ENCODE measurements at places on chromosomes 11 and 22. TPM values are rescaled to one million over a fixed set of nuclear protein-coding genes. Genes with fewer than 3 reads are reported as not detected.
A peak's percentile ranks its signal among the peaks of the same experiment; 100 is the strongest.

DNA sequence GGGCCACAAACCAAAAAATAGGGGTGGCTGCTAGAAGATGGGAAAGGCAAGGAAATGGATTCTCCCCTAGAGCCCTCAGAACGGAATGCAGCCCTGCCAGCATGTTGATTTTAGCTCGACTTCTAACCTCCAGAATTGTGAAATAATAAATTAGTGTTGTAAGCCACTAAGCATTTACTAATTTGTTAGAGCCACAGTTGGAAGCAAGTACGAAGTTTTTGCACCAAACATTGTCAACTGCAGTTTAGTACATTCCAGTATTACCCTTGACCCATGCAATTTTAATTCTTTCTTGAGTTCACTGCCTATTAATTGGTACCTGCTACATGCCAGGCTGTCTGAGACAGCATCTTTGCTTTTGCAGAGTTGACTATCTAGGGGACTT lies 32.2 kb downstream of the PARVA start:
- H3K4me3 ChIP-seq, result no peak overlapping the region
- H3K4me1 ChIP-seq, result no peaks in the 10 kb centered on the region
- no peak overlapping the region for H3K27ac ChIP-seq
- no peaks in the 10 kb centered on the region for H3K36me3 ChIP-seq
- DNase-seq, result no peak

DNA sequence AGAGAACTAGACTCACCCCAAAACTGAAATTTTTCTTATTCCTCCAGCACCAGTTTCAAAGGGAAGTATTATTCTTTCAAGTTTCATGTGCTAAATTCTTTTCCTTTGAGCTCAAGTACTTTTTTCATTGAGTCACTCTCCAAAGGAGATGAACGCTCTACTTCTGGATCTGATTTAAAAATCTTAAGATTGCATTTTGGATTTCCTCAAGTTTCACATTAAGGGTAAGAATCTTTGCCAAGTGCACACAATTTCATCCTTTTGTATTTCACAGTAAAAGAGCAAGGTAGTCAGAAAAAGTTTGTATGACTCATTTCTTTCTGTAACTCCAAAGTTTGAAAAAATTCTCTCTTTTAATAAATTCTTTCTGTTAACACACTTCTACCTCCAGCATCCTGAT lies 435.5 kb downstream of the RAB38 start:
- DNase-seq, result no peak
- no peaks in the 10 kb centered on the region for H3K27me3 ChIP-seq
- no peaks in the 10 kb centered on the region for H3K36me3 ChIP-seq
- no peak overlapping the region for H3K4me3 ChIP-seq

DNA sequence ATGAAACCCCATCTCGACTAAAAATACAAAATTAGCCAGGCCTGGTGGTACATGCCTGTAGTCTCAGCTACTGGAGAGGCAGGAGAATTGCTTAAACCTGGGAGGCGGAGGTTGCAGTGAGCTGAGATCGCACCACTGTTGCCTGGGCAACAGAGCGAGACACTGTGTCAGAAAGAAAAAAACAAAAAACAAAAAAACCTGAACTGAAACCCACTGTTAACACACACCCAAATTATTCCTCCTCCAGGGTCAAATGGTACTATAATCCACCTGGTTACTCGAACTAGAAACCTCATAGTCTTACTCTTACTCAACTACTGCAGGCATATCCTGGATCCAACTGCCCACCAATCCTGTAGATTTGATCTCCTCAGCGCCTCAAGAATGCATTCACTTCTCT lies 35.5 kb downstream of the USP28 start:
- H3K36me3 ChIP-seq, result peaks cover 24% of the 10 kb centered on the region
- no peak for DNase-seq
- no peak overlapping the region for H3K4me3 ChIP-seq
- H3K27ac ChIP-seq, result peak overlapping the region; percentile 2

- no peak overlapping the region for H3K27ac ChIP-seq
- H3K27me3 ChIP-seq, result no peaks in the 10 kb centered on the region
- peak; percentile 18 for DNase-seq
- H3K4me3 ChIP-seq, result no peak overlapping the region
- peaks cover 4% of the 10 kb centered on the region for H3K4me1 ChIP-seq
Observed at GRCh38 chr11:46489656-46490560, 98.3 kb upstream of the CHRM4 start.

DNA sequence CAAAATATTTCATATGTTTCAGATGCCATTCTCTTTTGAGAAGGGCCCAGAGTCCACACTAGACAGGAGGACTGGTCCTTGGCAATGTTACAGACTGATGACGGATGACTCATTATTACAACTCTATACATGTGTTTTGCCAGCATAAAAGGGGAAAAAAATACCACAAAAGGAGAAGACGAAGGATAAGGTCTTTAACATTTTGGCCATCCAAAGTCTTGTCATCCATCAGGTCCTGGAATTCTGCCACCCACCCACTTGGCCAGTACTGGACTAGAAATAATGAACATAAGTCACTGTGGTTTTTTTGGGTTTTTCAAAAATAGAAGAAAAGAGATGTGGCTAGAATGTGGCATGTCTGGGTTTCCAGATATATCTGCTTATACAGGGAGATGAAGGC lies 57.7 kb upstream of the BDNF start:
- H3K4me1 ChIP-seq, result no peaks in the 10 kb centered on the region
- H3K36me3 ChIP-seq, result no peaks in the 10 kb centered on the region
- no peaks in the 10 kb centered on the region for H3K27me3 ChIP-seq
- no peak overlapping the region for H3K4me3 ChIP-seq
- H3K27ac ChIP-seq, result no peak overlapping the region

DNA sequence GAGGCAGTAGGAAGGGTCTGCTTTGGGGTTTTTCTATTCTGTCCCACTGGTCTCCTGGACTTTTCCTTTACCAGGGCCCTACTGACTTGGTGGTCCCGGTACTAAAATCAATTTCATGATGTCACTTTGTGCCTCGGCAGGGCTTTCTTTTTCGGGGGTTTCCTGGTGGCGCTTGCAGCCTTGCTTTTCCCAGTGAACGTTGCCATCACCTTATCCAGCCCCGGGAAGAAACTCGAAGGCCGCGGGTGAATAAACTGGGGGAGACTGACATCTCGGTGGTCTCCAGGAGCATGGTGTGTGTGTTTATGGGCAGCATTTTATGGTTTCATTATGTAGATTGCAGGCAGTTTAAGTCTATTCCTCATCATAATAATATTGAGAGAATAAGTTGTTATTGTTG lies 84.4 kb downstream of the KCNQ1 start:
- no peak for DNase-seq
- H3K4me3 ChIP-seq, result no peak overlapping the region
- H3K4me1 ChIP-seq, result peaks cover 13% of the 10 kb centered on the region

GRCh38 chr11:5712507-5712906 lies 22.9 kb downstream of the TRIM22 start:
- H3K27ac ChIP-seq, result no peak overlapping the region
- no peak overlapping the region for H3K4me3 ChIP-seq
- no peaks in the 10 kb centered on the region for H3K27me3 ChIP-seq
- H3K36me3 ChIP-seq, result peaks cover 27% of the 10 kb centered on the region
- no peak for DNase-seq

DNA sequence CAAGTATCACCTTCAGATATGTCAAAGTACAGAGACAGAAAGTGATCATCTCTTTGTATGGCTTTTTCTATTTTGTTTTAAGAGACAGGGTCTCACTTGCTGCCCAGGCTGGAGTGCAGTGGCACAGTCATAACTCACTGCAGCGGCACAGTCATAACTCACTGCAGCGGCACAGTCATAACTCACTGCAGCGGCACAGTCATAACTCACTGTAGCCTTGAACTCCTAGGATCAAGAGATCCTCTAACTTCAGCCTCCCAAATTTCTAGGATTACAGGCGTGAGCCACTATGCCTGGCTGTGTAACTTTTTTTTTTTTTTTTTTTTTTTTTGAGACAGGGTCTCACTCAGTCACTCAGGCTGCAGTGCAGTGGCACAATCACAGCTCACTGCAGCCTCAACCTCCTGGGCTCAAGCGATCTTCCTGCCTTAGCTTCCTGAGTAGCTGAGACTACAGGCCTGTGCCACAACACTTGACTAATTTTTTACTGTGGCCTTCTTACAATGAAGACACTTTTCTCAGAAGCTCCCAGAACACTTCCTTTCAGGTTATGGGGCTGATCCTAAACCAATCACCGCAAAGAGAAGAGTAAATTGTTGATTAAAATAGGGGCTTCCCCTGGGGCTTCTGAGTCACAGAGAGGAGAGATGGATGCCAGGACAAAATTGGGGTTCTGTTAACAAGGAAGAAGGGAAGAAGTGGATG lies 9.0 kb upstream of the HIKESHI start:
- H3K4me3 ChIP-seq, result peak overlapping the region; percentile 46
- DNase-seq, result peak; percentile 44
- H3K27me3 ChIP-seq, result no peaks in the 10 kb centered on the region
- H3K27ac ChIP-seq, result peak overlapping the region; percentile 89
- peaks cover 23% of the 10 kb centered on the region for H3K36me3 ChIP-seq

DNA sequence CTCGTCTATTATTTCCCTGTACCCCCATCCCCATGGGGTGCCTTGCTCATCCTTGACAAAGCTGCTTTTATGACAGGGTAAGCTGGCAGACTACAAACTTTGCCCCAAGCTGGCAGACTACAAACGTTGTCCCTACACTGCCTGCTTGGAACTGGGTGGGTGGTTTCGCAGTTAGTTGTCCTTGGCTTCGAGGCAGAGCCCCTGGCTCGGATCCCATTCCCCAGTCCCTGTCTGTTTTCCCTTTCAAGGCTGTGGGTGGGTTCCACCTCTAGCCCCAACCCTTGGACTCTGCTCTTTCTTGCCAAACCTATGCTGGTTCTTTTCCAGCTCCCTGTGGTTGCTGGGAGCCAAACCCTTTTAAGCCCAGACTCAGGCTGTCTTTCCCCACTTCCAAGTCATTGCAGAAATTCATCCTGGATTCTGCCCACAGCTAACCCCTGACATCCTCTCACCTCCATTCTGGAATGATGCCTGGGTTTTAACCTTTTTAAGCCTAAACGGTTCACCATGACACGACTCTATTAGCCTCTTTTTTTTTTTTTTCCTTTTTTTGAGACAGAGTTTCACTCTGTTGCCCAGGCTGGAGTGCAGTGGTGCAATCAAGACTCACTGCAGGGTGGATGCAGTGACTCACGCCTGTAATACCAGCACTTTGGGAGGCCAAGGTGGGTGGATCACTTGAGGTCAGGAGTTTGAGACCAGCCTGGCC lies 9.2 kb upstream of the RBM14 start:
- no peaks in the 10 kb centered on the region for H3K27me3 ChIP-seq
- peaks cover 9% of the 10 kb centered on the region for H3K36me3 ChIP-seq
- DNase-seq, result no peak
- H3K27ac ChIP-seq, result no peak overlapping the region

DNA sequence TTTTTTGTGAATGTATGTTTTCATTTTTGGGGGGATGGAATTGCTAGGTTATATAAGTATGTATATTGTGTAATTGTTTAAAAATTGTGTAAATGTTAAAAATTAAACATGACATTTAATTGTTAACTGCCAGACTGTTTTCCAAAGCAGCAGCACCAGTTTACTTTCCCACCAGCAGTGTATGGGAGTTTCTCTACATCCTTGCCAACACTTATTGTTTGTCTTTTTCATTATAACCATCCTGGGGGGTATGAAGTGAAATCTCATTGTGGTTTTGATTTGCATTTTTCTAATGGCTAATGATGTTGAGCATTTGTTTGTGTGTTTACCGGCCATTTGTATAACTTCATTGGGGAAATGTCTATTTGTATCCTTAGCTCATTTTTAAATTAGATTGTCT lies 31.7 kb upstream of the RRAS2 start:
- H3K36me3 ChIP-seq, result peaks cover 2% of the 10 kb centered on the region
- peaks cover 14% of the 10 kb centered on the region for H3K27me3 ChIP-seq
- no peak for DNase-seq
- H3K4me1 ChIP-seq, result peaks cover 5% of the 10 kb centered on the region
- H3K27ac ChIP-seq, result no peak overlapping the region

GRCh38 chr11:72522186-72522585 lies 87.9 kb upstream of the CLPB start:
- no peak for DNase-seq
- H3K36me3 ChIP-seq, result peaks cover 1% of the 10 kb centered on the region
- H3K4me1 ChIP-seq, result peaks cover 29% of the 10 kb centered on the region

DNA sequence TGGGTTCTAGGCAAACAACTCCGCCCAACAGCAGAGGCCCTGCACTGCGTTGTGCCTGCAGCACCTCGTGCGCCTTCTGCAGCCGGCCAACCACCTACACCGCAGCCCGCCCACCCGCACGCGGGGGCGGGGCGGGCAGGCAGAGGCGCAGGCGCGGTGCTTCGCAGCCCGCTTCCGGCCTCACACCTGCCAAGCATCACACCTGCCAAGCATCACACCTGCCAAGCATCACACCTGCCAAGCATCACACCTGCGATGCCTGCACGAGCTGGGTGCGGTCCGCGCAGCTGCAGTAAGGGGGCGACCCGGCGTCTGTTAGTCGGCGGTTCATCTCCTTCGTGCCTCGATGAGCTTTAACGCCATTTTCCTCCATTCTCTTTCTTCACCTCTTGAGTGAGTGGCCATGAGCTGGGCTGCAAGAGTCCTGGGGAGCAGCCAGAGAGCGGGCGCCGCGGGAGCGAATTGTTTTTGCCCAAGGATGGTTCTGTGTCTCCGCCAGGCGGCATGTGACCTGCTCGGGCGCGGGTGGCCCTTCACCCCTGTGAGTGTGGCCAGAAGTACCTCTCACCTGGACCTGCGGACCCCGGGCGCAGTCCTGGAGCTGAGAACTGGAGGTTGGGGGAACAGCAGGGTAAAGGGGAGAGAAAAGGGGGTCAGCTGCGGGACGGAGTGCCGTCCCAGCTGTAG lies at the start of gene LDHAL6A:
LDHAL6A (plus strand) TSS at position 171 of the 687 bp plus-strand sequence. CDS start 825 bp downstream, outside the sequence.
- no peak within 1 kb of the TSS for H3K27ac ChIP-seq
- peaks cover 11% of the 10 kb centered on the region for H3K27me3 ChIP-seq
- H3K4me1 ChIP-seq, result peaks cover 6% of the 10 kb centered on the region
- no peaks in the 10 kb centered on the region for H3K36me3 ChIP-seq
- H3K4me3 ChIP-seq, result peak within 1 kb of the TSS; percentile 32

DNA sequence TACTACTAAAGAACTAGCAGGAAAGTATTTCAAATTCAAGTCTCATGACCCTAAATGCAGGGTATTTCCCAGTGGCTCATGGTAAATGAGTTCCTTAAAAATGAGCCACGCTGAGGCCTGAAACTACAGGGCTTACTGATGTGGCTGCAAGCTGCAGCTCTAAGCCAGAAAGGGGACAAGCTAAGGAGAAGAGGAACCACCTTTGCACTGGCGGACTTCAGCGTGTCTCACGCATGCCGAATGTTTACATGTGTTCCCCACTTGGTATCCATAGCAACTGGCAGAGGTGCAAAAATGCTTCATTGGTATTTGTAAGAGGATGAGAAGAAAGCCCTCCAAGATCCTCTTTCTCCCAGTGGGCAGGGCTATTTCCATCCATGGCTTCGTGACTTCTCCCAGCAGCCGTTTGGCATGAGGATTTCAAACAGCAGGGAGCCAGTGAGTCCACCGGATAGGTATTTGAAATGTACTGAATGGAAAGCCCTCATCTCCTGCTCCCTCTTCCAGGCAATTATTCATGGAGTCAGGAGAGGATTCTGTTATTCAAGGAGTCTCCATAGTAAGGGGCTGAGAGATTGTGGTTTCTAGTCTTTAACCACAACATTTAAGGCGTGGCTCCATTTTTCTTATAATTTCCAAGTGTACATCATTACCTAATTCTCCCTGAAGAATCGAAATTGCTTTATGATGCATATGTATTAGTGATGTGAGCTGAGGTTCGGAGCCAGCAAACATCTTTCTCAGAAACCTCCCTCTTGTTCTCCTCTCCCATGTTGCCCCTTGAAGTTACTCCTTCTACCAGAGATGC lies 55.3 kb upstream of the CD44 start:
- H3K4me3 ChIP-seq, result peak overlapping the region; percentile 56
- H3K36me3 ChIP-seq, result peaks cover 11% of the 10 kb centered on the region
- H3K4me1 ChIP-seq, result peaks cover 82% of the 10 kb centered on the region
- peak; percentile 70 for DNase-seq

KCNJ5 gene
- total RNA-seq, result not detected

IL10RA gene
- 87.8 TPM for total RNA-seq

C11orf91 gene
- not detected for total RNA-seq

BSCL2 gene
- 34.6 TPM for total RNA-seq

FAM181B gene
- not detected for total RNA-seq

SLCO2B1 gene
- total RNA-seq, result not detected

GLYAT gene
- not detected for total RNA-seq
